ENCODE measurements at places on chromosomes 16 and 17. TPM values are rescaled to one million over a fixed set of nuclear protein-coding genes. Genes with fewer than 3 reads are reported as not detected.

Gene TBC1D3I
- total RNA-seq, result not detected

Gene MAZ
- 84.6 TPM for total RNA-seq

Gene G6PC3
- total RNA-seq, result 51.0 TPM

Gene TEX14
- total RNA-seq, result not detected

DNA sequence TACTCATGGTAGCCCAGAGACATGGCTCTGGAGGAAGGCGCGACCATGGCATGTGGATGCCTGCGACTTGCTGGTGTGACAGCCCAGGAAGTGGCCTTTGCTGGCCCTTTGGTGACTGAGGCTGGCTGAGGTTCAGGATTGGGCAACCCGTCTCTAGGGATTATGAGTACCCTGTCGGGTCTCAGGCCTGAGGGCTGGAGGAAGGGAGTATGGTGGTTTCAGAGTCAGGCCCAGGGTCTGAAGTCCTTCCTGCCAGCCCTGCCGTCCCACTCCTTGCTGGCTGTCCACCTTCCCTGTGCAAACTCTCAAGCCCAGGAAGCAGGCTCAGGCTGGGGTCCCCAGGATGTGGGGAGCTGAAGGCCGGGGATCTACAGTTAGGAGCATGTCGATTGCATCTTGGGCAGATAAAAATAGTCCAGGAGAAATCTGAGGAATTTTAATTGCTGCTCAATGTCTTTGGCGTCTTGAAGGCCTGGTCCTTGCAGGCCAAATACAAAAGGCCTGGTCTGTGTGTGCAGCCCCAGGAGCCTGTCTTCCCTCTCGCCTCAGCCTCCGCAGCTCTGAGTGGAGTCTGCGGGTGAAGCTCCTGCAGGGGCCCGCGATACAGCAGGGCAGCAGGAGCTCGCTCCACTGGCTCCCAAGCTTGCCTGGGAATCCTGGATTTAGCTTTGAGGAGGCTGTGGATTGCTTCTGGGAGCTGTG, 52.5 kb downstream of the NKD1 start:
- DNase-seq, result no peak

- no peak for DNase-seq
Observed at GRCh38 chr17:61989509-61989908, 61.7 kb upstream of the INTS2 start.

DNA sequence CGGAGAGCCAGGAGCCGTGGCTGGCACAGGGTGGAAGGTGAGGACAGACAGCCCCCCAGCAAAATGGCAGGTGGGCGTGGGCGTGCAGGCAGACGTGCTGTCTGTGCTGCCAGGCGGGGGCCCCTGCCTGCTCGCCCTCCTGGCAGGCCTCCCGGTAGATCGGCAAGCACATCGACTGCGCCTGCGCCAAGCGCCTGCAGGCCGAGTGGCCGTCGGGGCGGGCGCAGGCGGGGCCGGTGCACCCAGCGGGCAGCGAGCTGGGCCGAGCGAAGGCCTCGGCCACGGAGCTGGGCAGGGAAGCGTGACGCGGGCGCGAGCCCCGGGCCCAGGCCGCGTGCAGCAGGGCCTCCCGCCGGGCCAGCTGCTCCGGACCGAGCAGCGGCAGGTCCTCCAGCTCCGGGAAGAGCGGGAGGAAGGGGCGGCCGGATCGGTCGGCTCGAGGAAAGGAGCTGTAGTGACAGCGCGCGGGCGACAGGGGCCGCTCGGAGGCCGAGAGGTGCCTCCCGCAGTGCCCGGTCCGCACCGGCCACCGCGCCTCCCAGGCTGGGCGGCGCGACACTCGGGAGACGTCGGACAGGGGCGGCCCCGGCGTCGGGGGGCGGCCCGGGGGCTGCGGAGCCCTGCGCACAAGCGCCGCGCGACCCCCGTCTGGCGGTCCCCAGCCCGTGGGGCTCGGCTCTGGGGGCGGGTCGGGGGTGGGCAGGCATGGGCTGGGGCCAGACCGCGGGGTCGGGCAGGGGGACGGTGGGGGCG, 16.9 kb downstream of the GRIN2C start:
- peak; percentile 36 for DNase-seq

DNA sequence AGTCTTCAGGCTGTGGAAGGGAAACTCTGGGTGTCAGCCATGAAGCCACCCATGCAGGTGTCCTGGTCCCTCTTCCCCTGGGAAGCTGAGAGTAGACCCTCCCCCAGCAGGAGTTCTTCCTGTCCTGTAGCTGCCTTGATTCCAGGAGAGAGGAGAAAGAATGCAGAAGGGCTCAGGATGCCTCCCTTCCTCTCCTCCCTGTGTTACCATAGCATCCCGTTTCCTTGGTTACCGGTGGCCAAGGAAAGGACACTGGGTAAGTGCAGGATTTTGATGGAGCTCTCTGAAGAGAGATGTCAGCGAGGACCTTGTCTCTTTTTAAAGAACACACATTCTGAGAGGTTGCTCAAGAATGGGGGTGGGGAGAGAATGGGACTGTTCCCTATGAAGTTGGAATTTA, 304.1 kb upstream of the N4BP1 start:
- DNase-seq, result no peak

DNA sequence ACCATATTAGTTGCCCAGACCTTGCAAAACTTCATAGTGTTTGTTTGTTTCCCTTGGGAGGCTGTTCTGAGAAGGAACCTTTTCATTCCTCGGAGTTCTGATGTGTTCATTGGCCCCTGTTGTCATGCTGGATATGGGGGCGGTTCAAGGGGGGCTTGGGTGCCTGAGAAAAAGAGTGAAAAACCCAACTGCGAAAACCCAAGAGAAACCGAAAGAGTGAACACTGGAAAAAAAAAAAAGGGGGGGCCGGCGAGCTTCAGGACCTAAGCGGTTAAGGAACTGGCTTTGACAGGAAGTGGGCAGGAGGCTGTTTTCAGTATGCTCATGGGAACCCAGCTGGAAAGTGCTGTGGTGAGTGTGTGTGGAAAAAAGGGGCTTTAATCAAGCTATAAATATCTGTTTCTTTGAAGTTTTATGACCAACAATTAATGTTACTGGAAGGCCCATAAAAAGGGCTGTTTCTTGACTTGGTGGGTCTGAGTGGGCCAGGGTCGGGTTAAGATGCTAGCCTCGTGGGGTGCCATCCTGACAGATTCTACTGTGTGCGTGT, 510.7 kb downstream of the MAF start:
- peak; percentile 84 for DNase-seq

DNA sequence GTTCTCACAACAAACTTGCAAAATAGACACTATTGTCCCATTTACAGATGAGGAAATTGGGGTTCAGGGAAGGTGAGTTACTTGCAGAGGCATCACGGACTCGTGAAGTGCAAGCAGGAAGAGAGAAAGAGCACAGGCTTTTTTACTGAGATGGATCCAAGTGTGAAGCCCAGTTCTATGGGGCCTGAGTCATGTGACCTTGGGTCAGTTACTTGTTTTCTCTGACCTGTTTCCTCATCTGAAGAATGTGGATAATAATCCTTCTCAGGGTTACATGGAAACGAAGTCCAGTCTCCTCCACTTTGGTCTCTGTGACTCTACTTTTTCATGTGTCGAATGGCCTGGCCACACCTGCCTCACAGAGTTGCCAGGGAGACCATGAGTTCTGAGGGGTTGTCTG, 134.4 kb downstream of the SPACA3 start:
- DNase-seq, result no peak

- no peak for DNase-seq
Observed at GRCh38 chr17:80109713-80110446, 8.5 kb downstream of the GAA start.

DNA sequence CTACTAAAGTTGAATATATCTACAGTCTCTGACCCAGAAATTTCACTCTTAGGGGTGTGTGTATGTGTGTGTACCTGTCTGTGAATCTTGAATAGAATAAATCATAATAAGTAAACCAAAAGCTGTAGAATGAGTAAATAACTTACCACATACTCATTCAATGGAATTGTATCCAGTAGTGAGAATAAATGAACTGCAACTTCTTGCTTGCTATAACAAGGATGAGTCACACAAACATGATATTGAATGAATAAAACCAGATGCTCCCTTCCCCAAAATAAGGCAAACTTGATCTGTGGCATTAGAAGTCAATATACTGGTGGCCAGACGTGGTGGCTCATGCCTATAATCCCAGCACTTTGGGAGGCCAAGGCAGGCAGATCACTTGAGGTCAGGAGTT, 259.8 kb upstream of the MON1B start:
- no peak for DNase-seq

- no peak for DNase-seq
Observed at GRCh38 chr17:80328634-80329380, 68.2 kb downstream of the RNF213 start.

GRCh38 chr17:8681170-8681949, 50.8 kb upstream of the MYH10 start:
- no peak for DNase-seq

DNA sequence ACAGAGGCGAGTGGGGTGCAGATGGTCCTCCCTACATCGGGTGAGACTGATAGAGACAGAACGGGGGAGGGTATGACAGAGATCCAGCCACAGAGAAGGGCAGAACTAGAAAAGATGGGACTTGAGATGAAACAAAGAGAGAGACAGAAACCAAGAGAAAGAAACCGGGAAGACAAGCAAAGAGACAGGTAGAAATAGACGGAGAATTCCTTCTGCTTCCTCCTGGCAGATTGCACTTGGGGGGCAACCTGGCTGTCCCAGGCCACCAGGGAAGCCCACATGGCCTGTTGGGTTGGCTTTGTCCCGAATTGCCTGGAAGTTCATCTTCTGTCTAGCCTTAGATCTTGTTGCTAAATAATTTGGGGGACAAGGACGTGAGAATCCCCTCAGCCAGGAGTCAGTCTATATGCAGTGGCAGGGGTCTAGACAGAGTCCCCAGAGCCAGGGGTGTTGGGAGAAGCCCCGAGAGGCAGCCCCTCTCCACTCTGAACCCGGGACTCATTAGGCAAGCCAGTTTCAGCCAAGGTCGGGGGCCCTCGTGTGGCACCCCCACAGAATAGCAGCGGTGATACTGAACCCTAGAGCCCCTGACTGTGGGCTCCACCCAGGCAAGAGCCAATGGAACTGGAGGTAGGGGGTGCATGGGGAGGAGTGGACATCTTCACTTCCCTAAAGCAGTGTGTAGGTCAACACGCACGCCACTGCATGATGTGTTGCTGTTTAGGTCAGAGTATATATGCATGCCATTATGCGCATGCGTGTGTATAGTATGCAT, 627 bp upstream of the TSPOAP1 start:
- no peak for DNase-seq

DNA sequence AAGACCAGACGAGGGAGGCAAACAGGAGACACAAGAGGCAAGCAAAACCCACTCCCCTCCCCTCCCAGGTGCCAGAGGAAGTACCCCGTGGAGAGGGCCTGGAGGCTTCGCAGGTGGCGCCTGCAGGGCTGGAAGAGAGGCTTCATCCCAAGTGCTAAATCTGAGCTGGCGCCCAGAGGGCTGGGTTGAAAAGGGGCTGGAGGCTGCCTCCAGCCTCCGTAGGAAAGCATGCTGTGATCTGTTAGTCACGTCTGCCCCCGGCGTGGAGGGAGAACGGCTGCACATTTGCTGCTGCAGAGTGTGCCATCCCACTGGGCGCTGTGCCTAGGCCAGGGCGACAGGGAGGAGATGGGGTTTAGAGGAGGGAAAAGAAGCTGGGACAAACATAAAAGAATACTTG, 16.9 kb downstream of the RPH3AL start:
- DNase-seq, result no peak

GRCh38 chr16:27450196-27450549, 48.2 kb downstream of the IL21R start:
- no peak for DNase-seq

DNA sequence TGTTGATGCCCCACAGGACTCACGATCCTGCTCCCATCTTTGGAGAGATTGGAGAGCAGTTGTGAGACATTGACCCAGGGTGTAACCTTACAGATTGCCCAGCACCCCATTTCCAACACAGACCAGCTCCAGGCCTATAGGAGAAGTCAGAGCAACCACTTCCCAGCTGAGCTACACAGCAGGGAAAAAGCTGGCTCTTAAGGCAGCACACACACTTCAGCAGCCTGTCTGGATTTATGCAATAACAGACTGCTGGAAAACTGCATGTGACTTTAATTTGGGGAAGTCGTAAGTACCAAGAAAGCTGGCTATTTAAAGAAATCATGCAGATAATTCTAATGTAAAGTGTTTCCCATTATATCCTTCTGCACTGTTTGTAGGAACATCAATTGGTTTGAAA, 30.8 kb downstream of the NOG start:
- DNase-seq, result no peak

DNA sequence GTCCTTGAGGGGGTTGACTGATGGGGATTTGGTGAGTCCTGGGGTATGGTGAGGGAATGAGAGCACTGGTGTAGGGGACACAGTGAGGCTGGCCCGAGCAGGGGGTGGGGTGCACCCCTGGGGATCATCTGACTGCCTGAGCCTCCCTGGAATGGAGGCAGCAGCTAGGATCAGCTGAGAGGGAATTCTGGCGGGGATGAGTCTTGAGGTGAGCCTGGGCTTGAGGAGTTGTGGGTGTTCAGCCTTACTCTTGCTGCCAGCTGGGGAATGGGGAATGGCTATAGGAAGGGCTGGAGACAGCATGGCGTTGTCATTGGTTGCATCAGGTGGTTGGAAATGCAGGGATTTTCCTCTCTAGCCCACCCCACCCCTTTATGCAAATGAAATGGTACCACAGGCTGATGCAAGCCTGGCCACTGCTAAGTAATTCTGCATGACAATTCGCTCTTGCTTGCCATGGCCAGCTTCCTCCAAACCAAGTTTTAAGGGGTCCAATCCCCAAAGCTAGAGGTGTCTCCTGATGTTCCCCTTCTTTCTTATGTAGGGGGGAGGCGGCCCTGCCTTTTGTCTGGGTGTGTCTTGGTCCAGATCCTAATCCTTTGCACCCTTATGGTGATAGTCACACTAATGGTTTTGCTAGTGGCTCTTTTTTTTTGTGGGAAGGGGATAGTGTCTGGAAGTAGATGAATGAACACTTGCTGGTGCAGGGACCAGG, 7.5 kb downstream of the NFE2L1 start:
- peak; percentile 92 for DNase-seq

- DNase-seq, result peak; percentile 9
Observed at GRCh38 chr16:89687092-89687940, 827 bp downstream of the CDK10 start.

- no peak for DNase-seq
Observed at GRCh38 chr16:61366006-61366405, 670.2 kb downstream of the CDH8 start.

- peak; percentile 35 for DNase-seq
Observed at GRCh38 chr16:14172200-14172809, 101.2 kb downstream of the MRTFB start.

DNA sequence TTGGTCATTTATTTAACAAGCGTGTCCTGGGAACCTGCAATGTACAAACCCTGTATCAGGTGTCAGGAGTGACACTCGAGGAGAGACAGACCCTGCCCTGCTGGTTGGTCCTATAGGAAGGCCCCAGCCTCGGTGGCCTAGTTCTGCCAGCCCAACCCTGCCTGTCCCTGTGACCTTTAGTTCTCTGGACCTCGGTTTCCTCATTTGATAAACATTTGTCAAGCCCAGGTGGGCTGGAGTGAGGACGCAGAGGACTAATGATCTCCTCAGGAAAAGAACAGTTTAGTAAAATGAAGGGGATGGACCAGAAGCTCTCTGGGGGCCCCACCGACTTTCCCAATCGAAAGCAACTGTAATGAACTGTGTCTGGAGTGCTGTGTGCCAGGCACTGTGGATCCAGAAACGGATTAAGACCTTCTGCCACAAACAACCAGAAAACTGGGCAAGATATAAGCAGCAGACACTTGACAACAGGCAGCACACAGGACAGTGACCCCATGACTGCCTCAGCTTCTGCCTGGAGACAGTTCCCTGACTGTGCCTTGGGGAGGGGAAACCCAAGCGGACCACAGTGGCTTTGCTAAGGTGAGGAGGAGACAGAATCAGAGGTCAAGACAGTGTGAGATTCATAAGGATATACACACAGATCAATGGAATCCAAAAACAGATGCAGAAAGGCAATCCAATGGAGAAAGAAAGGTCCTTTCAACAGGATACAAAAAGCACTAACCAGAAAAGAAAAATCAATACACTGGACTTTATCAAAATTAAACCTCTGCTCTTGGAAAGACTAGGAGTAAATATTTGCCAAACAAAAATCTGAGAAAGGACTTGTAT, 8.8 kb downstream of the PRCD start:
- no peak for DNase-seq

All from H4 (cell line).